Natural killer cell (primary cell): ENCODE measurements at places on chromosomes 2 and 18.

- DNase-seq: no peak
Measured at GRCh38 chr2:147327613-147328012, 517.2 kb upstream of the ACVR2A start.

- DNase-seq: peak; percentile 64
Measured at GRCh38 chr2:219230059-219230540, 494 bp downstream of the ANKZF1 start.

DNA sequence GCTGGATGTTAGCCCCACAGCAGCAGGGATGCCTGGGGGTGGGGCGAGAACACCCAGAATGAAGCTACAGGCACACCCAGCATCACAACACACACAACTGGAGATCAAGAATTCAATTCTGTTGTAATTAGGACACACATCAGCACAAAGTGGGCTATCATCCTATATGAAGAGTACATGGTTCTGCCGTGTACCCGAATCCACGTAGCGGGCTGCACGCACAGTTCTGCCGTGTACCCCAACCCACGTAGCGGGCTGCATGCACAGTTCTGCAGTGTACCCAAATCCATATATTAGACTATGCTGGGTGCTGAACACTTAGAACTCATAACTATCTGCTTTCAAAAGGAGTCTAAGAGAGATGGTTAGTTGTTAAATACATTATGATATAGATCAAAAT lies 86.5 kb downstream of the EIPR1 start:
- no peak for DNase-seq

GRCh38 chr18:21300908-21301200 lies 58.8 kb downstream of the GREB1L start:
- DNase-seq: no peak

DNA sequence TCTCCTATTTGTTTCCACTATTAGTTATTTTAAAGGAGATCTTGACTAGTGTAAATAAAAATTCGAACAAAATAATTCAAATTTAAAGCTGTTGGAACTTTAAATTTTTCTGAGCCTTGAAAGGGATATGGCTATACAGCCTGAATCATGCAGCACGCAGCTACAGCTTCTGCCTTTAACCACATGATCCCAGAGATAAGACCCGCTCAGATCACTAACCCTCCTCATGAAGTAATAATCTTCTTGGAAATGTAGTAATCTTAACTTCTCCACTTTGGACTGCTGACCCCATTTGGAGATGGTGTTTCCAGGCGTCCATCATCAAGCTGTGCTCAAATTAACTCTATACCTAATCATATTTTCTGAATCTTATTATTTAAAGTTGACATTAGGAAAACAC lies 336.6 kb downstream of the DSC3 start:
- DNase-seq: no peak

GRCh38 chr2:23777826-23778225 lies 149.1 kb downstream of the ATAD2B start:
- DNase-seq: no peak

GRCh38 chr2:178072383-178073301 lies at the start of gene PDE11A:
PDE11A (minus strand) TSS chr2:178072777; CDS start chr2:178072437, 340 bp downstream.
- peak; percentile 10 for DNase-seq

DNA sequence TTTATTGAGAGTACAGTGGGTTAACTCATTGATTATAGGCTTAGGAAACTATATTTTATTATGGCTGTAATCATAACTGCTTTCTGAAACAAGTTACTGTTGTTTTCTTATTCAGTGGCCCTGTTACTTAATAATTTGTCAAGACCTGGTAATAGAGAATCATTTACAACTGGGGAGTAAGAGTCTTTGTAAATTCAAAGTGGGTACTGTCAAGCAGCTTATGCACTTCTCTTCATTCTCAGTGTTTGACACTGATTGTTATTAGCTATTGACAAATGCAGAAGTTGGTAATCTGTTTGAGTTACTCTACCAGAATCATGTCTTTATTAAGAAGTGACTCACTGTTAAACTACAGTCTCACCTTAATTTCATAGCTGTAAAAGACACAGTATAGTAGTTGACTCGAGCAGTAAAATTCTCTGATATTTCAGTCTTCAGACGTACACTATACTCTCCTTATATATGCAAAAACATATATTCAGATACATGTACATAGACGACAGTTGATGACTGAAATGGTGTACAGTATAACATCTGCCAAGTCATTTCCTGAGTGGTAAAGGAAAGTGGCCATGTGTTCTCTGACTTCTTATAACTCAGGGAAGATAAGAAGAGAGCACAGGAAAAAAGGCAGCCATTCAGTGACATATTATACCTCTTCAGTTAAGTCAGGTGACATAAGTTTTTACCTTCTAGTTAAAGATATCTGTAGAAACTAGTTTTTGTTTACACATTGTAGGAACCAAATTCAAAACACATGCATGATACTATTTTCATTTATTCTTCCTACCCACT lies 36.0 kb upstream of the TTC27 start:
- DNase-seq: peak; percentile 35

DNA sequence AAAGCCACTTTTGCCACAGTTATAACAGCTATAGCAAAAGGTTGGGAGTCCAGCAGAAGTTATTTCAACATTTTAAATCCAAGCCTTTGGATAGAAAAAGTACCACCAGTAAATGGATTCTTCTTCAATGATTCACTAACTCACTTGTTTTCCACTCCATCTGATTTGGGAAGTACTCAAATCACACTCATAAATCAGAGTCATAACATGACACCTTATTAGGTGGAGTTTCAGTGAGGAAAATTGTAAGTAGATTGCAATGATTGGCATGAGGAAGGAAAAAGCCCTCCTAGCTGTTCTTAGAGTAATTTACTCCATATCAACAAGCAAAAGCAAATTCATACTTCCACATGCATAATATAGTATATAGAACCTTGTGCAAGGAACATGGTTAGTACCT lies 132.9 kb downstream of the NR4A2 start:
- no peak for DNase-seq

DNA sequence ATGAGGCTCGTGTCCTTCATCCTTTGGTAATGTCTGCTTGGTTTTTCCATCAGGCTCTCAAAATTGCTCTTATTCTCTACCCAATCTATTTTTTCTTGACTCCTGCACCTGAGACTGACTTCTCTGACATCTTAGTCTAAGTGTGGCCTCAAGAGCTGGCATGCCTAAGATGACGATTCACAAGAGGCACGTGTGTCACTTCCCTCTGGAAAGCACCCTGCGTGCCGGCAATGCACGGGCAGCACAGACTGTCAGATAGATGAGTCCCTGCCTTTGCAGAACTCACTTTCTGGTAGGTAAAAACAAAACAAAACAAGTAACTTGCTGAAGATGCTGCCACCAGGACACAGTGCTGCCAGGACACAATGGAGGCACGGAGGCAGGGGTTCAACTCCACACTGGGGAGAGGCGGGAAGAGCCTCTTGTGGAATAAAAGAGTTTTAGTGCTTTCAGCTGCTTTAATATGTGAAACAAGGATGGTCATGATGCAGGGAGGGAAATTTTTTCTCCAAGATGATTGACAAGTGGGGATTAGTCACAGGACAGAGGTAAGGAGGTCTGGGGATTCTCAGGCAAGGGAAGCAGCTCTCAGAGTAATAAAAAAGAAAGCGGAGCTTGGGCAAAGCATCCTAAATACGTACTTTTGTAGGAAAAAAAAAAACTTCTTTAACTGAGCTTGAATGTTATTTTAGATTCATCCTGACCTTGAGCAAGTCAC lies 27.3 kb downstream of the CYB5A start:
- DNase-seq: no peak

GRCh38 chr2:126315828-126316227 lies 340.1 kb upstream of the GYPC start:
- no peak for DNase-seq

- peak; percentile 64 for DNase-seq
Measured at GRCh38 chr2:179031731-179032408, 18.1 kb downstream of the CCDC141 start.

GRCh38 chr2:102967451-102967850 lies 205.6 kb downstream of the TMEM182 start:
- DNase-seq: no peak

DNA sequence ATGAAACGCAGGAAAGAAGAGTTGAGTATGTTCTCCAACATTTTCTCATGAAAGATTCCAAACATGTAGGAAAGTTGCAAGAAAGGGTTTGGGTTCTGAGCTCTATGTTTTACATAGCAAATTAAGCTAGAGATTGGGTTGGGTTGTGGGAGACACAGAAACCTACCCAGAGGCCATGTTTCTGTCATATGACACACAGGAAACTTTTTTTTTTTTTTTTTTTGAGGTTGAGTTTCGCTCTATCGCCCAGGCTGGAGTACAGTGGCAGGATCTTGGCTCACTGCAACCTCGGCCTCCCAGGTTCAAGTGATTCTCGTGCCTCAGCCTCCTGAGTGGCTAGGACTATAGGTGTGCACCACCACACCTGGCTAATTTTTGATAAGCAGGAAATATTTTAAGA lies 57.6 kb downstream of the DOCK10 start:
- DNase-seq: peak; percentile 46

DNA sequence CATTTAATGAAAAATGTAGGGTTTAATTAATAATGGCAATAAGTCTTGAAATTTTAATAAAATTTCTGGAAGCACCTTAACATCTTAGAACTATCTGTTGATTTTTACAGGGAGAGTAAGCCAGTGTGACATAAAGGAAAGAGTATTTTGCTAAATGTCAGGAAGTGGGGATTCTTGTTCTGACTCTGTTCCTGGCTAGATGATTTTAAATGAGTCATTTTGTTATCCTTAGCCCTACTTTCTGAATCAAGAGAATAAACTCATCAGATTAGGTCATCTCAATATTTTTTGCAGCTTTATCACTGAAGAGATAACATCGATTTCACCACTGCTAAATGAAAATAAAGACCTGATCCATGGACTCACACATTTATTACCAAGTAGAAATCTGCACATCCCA lies 377.5 kb upstream of the CYRIA start:
- no peak for DNase-seq

DNA sequence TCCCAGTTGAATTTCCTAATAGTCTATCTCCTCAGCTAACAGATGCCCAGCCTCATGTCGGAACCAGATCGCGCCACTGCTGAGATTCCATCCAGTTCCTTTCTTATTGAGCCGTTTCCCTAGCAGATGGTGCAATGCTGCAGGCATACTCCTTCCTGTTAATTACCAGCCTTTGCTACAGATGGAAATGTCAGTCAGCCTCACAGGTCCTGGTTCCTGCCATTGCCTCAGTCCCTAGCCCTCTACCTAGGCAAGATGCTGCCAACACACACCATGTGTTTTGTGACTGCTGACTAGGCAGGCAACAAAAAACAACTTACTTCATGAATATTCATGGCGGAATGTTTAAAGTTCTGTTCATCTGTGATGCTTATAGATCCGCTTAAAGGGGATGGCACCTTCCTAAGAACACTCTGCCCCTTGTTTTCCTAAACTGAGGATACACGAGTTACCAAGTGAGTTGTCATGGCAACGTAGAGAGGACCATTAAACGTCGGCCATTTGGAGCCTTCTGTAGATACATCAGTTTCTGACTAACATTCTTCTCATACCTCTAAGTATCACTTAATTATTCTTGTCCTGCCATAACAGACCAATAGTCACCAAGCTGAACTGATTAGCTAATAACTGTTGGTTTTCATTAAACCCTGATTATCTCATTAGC lies 749.5 kb downstream of the RNF144A start:
- DNase-seq: no peak

DNA sequence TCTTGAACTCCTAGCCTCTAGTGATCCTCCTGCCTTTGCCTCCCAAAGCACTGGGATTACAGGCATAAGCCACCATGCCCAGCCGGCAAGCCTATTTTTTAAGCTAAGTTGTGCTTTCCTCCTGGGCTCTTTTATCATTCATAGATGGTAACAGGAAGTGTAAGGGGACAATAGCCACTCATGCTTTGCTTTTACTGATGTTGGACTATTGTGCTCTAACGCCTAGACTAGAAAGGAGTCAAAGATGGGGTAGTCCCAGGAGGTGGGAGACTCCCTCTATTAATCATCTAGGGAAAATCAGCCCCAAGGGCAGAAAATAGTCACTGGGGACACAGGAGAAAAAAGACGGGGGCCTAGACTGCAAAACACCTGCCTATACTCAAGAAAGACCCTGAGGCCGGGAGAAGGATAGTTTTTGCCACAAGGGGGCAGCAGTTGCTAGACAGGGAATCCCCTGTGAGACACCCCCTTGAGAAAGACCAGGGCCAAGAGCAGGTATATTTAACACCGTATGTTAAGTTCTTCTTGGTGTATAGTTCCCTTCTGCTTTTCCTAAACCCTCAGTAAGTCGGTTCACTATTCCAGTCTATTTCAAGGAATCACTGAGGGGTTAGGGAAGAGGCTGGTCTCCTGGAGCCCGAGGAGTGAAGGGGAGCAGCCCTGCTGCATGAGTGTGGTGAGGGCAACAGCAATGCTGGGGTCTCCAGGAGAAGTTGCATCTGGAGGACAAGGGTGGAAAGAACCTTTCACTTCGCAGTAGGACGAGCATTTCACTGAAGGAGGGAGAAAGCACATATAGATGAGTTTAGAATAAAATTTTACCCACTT lies 2.1 kb upstream of the CXCR1 start:
- peak; percentile 62 for DNase-seq

- DNase-seq: peak; percentile 38
Measured at GRCh38 chr2:204948024-204948763, 402.9 kb downstream of the PARD3B start.

DNA sequence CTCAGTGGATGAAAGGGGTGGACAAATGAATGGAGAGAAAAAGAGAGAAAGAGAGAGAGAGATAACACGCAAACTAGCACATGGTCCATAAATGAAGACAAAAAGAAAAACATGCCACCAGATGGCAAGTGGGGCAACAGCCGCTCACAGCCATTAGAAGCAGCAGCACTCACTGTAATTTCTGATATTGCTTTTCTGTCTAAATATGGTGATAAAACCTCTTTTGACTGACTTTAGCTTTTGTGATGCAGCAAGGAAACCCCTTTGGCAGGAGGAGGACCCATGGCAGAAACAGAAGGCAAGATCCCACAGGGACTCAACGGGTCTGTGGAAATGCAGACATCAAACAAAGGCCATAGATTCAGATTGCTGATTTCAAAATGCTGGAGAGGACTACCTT lies 88.0 kb upstream of the CDH20 start:
- no peak for DNase-seq

GRCh38 chr2:36678856-36679255 lies 17.7 kb upstream of the VIT start:
- DNase-seq: no peak

- no peak for DNase-seq
Measured at GRCh38 chr2:98917031-98917471, 19.0 kb downstream of the CRACDL start.

- DNase-seq: no peak
Measured at GRCh38 chr2:192827735-192828134, 633.0 kb upstream of the TMEFF2 start.

GRCh38 chr18:8247700-8248099 lies 361.5 kb upstream of the RAB12 start:
- DNase-seq: no peak
